ENCODE measurements at places on chromosomes 7 and 10.
A peak's percentile ranks its signal among the peaks of the same experiment; 100 is the strongest.

DNA sequence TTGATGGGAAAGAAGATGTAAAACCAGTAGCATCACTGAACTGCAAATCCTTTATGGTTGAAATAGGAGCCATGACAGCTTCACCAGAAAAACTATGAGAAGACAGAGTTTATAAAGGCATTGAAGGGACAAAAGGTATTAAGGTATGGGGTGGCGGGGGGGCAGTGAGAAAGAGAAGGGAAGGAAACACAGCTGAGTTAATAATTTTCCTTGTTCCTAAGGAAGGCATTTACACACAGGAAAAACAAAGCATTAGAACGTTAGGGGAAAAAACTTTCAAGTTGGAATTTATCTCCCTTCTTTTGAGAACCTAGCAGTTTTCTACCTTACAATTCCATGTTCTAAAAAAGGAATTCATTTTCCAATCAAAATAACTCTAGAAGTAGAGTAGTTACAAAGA lies 4.4 kb downstream of the LARP4B start:
- DNase-seq = no peak

- DNase-seq = no peak
These were observed 502.2 kb downstream of the PLXNA4 start for GRCh38 chr7:132073920-132074589.

GRCh38 chr7:100059251-100059739 lies 9.7 kb downstream of the ZSCAN21 start:
- DNase-seq = no peak

GRCh38 chr7:149287622-149288021 lies 25.6 kb downstream of the ZNF783 start:
- no peak for DNase-seq

DNA sequence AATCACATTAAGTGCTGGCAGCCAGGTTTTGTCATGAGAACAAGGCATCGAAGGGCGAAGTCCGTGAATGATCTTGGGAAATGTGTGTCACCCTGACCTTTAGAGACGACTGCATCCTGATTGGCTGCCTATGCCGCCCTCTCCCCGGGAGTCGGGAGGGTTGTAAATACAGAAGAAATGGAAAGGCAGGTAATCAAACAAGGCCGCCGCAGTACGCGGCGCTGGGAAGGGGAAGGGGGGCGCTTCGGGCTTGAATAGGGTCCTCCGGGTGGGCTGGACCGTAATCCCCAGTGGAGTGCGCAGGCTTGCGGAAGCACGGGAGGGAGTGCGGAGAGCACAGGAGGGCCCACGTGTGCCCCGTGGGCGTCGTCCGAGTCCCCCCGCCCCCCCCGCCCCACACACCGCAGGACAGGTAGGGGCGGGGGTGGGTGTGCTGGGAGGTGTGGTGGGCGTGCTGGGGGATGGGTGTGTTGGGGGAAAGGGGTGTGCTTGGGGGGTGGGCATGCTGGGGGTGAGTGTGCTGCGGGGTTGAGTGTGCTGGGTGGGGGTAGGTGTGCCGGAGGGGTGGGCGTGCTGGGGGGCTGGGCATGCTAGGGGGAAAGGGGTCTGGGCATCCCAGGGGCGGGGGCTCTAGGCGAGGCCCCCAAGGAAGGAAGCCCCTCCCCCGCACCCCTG lies 169.4 kb downstream of the ARHGAP12 start:
- peak; percentile 10 for DNase-seq

GRCh38 chr7:139452958-139453672 lies 30.4 kb downstream of the KLRG2 start:
- no peak for DNase-seq

DNA sequence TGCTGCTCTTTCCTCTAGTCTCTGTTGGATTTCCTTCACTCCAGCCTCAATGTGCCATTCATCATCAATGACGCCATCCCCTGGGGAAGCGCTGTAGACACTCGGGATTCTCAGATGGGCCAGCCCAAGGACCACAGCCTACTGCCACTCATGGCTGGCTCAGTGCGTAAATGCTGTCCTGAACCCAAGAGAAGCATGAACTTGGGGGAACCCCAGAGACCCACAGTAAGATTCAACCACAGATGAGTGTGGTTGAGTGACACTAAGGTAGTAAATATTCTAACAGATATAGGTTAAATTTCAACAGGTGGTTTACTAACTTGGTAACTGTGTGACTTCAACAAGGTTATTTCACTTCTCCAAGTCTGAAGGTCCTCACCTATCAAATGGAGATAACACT lies 304.1 kb downstream of the GRM8 start:
- DNase-seq = no peak

- no peak for DNase-seq
These were observed 13.6 kb downstream of the STEAP2 start for GRCh38 chr7:90225181-90225580.

GRCh38 chr10:103769176-103769575 lies 86.2 kb downstream of the SH3PXD2A start:
- DNase-seq = no peak

GRCh38 chr7:149759093-149759860 lies 14.1 kb downstream of the ZNF467 start:
- no peak for DNase-seq

GRCh38 chr10:3735175-3735574 lies 49.8 kb downstream of the KLF6 start:
- DNase-seq = no peak

DNA sequence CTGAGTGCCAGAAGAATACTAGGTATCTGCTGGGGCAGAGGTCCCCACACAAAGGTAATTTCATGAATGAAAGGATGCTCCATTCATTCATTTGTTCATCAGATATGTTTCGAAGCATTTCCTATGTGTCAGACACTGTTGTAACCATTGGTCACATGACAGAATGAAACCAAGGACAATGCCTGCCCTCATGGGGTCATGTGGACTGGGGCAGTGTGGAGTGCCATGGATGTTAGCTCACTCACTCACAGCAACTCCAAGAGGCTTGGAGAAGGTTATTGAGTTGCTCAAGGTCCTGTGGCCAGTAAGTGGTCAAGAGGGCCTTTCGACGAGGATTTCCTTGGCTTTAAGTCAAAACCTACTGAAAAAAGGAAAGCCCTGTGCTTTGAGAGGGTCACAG lies 223.5 kb downstream of the ARHGAP12 start:
- DNase-seq = no peak

DNA sequence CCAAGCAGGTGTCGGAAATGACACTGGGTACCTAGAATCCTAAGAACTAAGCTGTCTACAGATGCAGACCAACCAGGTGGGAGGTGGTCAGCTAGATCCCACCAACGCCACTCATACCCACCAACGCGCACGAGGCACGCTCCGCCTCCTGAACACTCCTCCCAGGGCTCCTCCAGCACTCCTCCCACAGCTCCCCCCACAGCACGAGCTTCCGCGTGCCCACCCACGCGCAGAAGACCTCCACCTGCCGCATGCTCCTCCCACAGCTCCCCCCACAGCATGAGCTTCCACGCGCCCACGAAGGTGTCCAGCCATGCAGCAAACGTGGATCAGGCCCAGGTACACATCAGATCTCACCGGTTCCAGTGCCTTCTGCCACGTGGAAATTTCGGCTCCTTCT lies 196.0 kb downstream of the MAD1L1 start:
- DNase-seq = no peak

DNA sequence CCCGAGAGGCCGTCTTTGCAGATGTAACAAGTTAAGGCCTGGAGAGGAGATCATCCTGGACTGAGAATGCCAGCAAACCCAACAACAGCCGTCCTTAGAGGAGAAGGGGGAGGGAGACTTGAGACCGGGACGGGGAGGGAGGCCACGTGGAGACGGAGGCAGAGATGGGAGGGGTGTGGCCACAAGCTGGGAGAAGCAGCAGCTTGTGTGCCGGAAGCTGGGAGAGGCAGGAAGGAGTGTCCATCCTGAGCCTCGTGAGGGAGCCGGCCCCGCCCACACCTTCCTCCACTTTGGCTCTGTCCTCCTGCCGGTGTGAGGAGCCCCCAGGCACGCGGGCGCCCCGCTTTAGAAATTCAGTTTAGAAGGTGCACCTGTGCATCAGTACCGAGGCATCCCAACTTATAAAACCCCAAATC lies 95.7 kb downstream of the DNAJB6 start:
- DNase-seq = no peak

DNA sequence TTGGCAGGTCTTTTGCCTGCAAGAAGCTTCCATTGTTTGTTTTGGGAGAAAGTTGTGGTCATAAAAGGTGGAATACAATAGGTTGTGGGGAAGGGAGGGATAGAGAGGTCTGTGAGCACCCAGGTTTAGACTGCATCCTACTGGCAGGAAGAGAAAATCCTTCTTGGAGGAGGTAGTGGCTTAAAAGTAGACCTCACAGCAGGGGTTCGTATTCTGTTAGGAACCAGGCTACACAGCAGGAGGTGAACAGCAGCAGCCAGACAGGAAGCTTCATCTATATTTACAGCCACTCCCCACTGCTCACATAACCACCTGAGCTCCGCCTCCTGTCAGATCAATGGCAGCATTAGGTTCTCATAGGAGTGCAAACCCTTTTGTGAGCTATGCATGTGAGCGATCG lies 245.3 kb downstream of the NSUN6 start:
- DNase-seq = no peak

DNA sequence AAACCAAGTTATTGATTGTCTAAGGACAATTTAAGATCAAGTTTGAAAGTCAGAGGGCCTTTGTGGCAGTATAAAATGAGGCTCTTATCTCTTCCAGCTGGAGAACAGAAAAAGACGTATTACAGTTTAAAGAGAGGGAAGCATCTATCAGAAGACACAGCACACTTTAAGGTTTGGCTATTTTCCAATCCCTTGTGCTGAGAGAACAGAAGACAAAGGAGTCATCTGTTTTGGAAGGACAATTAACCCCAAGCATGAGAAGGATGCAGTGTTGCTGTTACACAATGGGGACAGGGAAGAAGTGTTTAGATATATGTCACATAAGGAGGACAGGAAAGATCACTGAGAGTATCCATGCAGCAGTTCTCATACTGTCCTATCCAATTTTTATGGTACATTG lies 1224.2 kb upstream of the SORCS1 start:
- no peak for DNase-seq

GRCh38 chr7:98287486-98287959 lies 6.0 kb downstream of the BRI3 start:
- no peak for DNase-seq

DNA sequence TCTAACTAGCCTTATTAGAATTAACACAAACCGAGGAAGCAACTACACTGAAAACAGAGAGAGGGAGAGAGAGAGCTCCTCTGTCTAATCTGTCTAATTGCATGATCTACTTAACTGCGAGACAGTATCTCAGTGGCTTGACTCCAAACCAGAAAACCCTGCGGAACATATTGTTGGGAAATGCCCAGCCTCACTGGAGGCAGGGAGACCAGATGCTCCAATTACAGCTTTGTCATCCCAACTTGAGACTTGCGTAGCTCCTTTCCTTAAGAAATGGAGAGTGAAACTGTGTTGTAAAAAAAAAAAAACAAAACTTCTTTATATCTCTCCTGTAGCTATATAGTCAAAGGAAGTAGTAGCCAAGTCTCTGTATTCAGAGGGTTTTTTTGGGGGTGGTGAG lies 52.0 kb upstream of the ZNRF2 start:
- no peak for DNase-seq

GRCh38 chr7:155731871-155732270 lies 80.4 kb downstream of the SHH start:
- DNase-seq = no peak

GRCh38 chr7:25928549-25929330 lies 223.3 kb upstream of the NFE2L3 start:
- DNase-seq = no peak

DNA sequence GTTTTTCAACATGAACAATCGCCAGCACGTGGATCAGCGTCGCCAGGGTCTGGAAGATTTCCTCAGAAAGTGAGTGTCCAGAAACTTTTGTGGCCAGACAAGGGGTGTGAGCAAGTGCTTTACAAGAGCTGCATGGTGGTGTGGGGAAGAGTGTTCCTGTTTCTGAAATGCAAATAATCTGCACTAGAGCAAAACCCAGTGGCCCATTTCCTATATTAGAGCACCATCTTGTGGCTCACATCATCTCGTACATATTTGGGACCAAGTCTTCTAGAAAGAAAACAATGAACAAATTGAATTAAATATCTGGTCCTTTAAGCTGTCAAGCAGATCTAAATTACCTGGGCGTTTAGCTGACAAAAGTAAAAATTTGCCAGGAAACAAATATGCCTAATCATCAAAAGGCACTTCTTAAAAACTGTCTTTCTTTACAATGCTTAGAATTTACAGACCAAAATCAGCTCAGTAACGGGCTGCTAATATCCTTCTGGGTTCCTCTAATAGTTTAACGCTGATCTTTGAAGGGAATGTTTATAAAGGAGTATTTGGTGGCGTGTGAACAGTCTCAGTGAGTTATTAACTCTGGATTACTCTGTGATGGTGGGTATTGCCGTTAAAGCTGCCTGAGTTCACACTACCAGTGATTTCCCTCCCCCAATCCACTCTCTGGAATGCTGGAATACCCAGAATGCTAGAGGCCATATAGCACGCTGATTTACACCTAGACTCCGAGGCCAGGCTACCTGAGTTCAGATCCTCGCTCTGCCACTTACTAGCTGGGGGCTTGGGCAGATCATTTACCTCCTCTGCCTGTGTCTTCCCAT lies 73.6 kb downstream of the SNX10 start:
- peak; percentile 31 for DNase-seq

GRCh38 chr10:77332256-77332655 lies 305.4 kb downstream of the KCNMA1 start:
- no peak for DNase-seq

DNA sequence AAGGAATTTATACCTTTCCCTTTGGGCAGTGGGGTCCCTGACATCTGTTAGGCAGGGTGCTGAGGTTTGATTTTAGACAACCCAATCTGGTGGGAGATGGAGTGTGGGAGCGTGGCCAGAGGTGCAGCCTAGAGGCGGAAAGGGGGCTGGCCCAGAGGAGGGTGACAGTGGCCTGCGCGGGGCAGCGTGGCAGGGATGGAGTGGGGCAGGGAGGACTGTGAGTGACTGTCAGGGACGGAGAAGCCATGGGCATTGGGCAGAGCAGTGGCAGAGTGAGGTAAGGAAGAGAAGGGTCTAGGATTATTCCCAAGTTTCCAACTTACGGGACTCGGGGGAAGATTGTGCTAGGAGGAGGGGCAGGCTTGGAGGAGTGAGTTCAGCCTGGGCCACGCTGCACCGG lies 181.9 kb downstream of the CCDC3 start:
- DNase-seq = no peak

GRCh38 chr10:43573250-43574000 lies 991 bp downstream of the ZNF239 start:
- DNase-seq = no peak

GRCh38 chr10:127417031-127417430 lies 132.1 kb upstream of the NPS start:
- DNase-seq = no peak

Measured in T follicular helper cell (primary cell).